Dermis microvascular lymphatic vessel endothelial cell (primary cell): ENCODE measurements at places on chromosomes 3 and 15.

DNA sequence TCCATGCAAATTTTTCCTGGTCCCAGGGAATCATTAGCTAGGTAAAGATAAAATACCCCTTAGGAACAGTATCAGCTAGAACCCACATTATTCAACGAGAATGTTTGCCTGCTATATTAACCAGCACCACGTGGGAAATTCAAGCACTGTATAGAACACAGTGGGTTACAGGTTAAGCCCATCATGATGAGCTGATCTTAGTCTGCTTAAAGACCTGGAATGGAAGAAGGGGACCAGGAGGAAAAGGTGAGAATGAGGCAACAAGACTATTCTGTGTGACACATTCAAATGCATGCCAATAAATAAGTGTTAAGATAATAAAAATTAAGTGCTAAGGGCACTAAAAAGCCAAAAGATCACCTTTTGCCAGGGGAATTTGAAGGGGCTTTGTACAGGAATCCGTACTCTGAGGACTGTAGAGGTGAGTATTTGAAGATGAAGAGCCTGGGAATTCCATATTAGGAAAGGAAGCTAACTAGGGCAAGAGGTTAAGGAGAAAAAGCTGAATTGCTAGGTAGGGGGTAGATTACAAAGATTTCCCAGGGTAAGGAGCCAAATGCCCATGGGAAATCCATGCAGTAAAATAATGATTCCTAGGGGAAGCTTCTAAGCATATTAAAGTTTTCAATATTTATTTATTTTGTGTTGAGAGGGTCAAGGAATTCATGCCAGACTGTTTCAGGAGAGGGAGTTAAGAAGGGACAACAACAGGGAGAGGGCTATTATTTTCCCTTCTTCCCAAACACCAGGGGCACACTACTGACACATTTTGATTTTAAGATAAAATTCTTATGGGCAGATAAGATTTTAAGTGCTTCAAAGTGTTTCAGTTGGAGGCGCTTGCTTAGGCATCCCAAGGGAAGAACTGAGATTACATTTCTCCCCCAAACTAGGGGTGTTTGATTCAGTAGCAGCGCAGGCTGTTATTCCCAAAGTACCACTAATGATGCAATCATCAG, 2.3 kb upstream of the MED12L start:
- DNase-seq = no peak

- DNase-seq = no peak
Observed at GRCh38 chr15:39096608-39097205, 484.2 kb upstream of the THBS1 start.

GRCh38 chr3:71127052-71127831, 456.3 kb downstream of the FOXP1 start:
- peak; percentile 80 for DNase-seq

DNA sequence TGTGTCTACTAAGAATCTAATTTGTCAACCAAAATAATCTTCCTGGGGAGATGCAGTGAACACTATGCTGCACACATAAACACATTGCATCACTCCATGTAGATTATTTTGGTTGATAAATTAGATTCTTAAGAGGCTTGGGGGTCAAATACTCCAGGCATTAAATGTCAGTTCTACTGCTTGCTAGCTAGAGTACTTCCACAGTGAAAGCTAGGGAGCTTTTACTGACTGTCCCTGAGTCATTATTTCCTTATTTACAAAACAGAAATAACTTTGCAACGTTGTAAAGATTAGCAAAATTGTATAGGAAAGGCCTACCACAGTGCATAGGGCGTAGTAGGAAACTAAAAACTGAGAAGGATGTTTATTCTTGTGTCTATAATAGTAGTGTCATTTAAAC, 12.9 kb upstream of the TMC3 start:
- no peak for DNase-seq

GRCh38 chr3:12590096-12590495, 33.2 kb downstream of the MKRN2 start:
- DNase-seq = no peak

GRCh38 chr15:92613841-92614240, 41.7 kb downstream of the FAM174B start:
- no peak for DNase-seq

DNA sequence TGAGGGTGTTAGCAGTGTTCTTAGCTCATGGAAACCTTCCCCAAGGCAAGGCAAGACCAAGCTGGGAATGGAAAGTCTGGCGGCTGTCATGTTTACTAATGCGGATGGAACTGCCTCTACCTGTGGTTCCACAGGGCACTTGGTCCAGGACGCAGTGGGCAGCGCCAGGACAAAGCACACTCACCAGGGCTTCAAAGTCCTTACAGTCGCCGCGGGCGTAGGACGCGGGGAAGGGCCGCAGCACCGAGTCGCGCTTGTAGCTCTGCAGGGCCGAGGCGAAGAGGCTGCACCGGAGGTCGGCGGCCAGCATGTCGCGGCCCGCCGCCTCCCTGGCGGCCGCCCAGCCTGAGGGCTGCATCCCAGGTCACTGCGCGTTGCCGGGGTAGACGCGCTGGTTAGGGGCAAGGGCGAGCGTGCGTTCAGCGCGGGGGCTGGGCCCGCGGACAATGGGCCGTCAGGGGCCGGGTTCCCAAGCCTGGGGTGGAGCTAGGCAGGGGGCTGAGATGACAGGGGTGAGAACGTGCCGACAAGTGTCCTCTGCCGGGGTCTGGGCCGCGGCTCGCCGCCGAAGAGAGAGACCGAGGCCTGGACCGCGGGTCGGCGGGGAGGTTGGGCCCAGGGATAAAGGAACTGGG, 497 bp downstream of the PARP16 start:
- no peak for DNase-seq

- no peak for DNase-seq
Observed at GRCh38 chr3:13349823-13350222, 70.3 kb downstream of the NUP210 start.

DNA sequence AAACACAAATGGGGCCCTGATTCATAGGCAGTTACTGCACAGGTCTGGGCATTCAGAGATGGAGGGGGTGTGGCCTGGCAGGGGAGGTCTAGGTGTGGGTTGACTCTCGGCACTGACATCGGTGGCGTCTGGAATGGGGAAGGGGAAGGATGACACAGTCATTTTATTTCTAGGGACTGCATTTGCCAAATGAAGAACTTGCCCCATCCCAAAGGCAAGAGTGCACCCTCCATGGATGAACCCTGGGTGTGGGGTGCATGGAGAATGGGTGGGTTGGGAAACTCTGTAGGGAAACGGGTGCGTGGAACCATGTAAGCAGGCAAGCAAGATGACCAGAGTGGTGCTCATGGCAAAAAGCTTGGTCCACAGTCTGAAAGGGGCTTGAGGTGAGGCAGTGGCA, 24.5 kb downstream of the SLC6A20 start:
- no peak for DNase-seq

GRCh38 chr3:57735405-57735804, 20.7 kb upstream of the SLMAP start:
- DNase-seq = no peak

GRCh38 chr3:184459355-184459754, 79.5 kb downstream of the CHRD start:
- peak; percentile 85 for DNase-seq

DNA sequence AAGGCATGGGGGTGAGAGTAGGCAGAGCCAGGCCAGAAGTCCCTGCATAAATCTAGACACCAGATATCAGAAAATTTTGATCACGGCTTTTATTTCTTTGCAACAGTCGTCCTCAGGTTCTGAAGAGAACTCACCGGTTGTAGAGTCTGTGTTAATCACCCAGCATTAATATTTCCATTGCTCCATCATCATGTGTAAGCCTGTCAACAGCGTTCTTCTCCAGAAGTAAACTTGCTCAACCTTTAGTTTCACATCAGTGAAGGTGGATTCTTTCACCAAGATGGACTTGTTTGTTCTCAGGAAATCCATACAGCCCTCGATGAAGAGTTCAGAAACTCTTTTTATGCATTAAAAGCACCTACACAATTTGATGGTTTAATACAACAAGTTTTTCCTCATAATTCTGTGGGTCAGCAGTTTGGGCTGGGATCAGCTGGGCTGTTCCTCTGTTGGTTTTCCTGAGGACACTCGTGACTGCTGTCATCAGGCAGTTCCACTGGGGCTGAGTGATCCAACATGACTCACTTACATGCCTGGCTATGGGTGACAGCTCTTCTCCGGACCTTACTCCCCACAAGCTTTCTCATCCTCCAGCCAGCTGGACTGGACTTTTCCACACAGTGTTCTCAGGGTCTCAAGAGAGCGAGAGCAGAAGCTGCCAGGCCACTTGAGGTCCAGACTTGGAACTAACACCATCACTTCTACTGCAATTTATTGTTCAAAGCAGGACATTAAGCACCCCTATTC, 303.4 kb downstream of the ZNF621 start:
- peak; percentile 21 for DNase-seq

DNA sequence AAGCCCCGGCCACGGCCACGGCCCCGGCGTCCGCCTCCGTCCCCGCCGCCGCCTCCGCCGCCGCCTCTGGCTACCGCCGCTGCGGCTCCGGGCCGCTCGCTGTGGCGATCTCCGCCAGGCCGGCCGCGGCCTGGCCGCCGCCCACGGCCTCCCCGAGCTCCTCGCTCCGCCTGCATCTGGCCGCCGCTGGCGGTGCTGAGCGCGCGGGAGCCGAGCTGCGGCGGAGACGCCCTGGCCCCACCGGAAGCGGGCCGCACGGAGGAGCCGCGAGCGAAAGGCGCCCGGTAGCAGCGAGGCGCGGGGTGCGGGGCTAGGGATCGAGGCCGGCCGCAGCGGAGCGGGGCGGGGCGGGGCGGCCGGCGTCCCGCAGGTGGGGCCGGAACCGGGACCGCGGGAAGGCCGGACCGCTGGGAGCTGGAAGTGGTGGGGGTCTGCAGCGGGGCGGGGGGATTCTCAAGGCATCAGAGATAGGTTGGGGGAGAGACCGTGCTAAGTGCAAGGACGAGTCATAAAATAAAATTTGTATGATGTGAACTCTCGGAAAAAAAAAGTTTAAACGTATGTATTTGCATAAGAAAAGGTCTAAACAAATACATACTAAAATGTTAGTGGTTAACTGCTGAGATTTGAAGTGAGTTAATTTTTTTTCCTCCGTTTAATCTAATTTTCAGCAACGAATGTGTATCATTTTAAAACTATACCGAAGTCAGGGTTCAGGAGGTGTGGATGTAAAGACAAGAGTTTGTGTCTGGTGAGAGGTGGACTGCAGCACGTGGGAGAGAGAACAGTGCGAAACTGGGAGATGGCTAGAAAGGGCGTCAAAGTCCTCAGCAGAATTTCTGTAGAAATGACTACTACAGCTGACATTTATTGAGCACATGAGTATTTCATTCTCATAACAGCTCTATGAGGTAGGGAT, at the start of gene AVEN:
Gene AVEN (minus strand): TSS at position 334 of the 919 bp plus-strand sequence. CDS start 158 bp downstream, at position 176.
- peak; percentile 47 for DNase-seq

DNA sequence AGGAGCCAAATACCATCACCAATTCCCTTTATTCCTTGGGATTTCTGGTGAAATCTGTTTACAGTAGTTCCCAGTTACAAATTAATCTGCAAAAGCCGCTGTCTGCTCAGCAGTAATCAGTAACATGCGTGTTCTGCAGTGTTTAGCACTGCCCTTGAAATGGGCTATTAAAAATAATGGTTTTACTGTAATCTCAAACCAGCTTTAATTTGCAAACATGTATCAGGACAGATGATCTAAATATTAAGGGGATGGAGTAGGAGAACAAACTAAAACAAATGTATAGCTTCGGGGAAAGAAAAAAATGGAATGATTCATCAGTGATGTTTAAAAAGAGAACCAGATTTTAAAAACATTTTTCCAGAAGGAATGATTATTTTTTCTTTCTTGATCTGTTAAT, 513.2 kb downstream of the MECOM start:
- DNase-seq = no peak

GRCh38 chr3:6321999-6322398, 538.9 kb upstream of the GRM7 start:
- no peak for DNase-seq

- no peak for DNase-seq
Observed at GRCh38 chr3:156530980-156531379, 23.9 kb downstream of the SSR3 start.

DNA sequence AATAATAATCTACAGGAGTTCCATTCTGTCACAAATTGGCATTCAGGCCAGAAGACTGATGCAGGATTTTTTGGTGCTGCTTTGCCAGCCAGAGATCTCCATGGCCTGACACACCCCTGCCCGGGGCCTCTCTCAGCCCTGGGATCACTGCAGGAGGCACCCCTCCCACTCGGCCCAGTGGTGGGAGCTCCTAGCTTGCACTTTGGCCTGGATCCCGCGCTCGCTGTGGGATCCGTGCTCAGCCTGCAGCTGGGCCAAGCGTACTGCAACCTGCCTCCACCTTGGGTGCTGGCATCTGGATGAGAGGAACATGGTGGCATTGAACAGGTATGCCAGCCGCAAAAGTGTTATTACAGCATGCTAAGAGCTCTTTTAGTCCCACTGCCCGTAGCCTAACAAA, 656.7 kb upstream of the CCDC54 start:
- no peak for DNase-seq

GRCh38 chr3:193984876-193985275, 151.1 kb upstream of the HES1 start:
- no peak for DNase-seq

GRCh38 chr3:170745211-170745718, 124.7 kb downstream of the RPL22L1 start:
- DNase-seq = peak; percentile 75

- peak; percentile 89 for DNase-seq
Observed at GRCh38 chr3:100993309-100993708, at the start of gene ABI3BP. ABI3BP (minus strand) TSS chr3:100993421; CDS start chr3:100993384, 37 bp downstream.

DNA sequence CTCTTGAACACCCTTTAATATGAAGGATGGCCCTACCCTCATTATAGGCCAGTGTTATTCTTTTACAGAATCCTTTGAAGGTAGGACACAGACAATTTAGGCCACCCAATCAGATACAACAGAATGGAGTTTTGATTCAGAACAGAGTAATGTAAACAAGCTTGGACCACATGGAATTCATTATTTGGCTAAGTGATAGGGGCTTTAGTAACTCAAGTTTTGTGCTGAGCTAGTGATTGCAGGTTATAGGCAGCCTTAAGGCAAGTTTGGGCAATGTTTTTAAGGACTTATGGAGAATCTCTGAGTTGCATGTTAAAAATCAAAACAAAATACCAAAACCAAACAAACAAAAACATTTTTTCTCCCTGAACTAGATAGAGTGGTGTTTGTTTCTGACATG, 312.1 kb upstream of the ROBO1 start:
- no peak for DNase-seq

- DNase-seq = no peak
Observed at GRCh38 chr3:52143616-52144015, 10.6 kb downstream of the POC1A start.

DNA sequence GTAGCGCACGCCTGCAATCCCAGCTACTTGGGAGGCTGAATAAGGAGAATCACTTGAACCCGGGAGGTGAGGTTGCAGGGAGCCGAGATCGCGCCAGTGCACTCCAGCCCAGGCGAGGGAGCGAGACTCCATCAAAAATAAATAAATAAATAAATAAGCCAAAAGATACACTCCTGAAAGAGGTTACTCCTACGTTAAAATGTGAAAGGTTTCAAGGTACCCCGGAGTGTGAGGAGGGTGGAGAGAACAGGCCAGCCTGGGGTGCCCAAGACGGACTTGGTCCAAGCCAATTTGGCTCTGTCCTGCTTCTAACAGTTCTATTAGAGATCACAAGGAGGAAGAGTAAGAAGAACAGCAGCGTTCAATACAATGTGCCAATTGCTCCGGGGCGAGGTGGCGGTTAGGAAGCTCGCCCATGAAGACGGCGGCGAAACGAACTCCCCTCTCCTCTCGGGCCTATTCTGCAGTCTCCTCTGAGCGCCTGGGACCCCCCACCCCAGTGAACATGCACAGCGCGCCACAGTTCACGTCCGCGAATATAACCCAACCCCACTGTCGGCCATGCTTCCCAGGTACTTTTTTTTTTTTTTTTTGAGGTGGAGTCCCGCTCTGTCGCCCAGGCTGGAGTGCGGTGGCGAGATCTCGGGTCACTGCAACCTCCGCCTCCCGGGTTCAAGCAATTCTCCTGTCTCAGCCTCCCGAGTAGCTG, 942 bp downstream of the ELP6 start:
- peak; percentile 34 for DNase-seq
